ENCODE measurements at places on chromosomes 3 and 15.
A peak's percentile ranks its signal among the peaks of the same experiment; 100 is the strongest.

DNA sequence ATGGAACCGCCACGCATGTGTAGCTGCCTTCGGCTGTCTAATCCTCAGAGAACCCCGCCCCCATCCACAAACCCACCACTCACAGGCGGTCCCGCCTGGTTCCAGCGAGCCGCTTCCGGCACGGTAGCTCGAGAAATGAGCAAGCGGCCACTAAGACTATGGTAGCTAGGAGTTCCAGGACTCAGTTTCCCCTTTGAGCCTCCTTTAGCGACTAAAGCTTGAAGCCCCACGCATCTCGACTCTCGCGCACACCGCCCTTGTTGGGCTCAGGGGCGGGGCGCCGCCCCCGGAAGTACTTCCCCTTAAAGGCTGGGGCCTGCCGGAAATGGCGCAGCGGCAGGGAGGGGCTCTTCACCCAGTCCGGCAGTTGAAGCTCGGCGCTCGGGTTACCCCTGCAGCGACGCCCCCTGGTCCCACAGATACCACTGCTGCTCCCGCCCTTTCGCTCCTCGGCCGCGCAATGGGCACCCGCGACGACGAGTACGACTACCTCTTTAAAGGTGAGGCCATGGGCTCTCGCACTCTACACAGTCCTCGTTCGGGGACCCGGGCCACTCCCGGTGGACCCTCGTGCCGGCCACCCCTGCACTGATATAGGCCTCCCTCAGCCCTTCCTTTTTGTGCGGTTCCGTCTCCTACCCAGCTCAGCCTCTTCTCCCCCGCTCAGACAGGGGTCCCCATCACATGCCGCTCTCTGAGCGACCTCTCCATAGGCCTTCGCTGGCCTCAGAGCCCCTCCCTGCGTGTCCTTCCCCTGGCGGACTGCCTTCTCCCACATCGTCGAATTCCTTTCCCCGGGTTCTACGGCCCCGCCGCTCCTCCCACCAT is at the start of gene RAB11A:
Gene RAB11A, plus strand, starts transcription at position 366 of the 828 bp plus-strand sequence. Its CDS starts 95 bp downstream, at position 461.
- DNase-seq = peak; percentile 93

DNA sequence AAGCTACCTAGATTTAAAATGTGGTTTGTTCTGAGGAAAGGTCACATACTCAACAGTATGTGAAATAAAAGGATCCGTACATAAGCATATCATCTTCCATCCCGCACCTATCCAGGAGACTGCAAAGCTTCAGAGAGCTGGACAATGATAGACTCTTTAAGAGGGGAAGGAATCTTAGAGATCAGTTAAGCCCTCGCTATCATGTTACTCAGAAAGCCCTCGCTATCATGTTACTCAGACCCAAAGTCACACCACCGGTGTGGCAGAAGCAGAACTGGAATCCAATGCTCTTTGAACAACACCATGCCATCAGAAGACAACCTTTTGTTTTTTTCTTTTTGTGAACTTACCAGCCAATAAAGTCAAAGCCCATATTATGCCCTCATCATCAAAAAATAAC is 5.8 kb downstream of the ANO10 start:
- DNase-seq = no peak

DNA sequence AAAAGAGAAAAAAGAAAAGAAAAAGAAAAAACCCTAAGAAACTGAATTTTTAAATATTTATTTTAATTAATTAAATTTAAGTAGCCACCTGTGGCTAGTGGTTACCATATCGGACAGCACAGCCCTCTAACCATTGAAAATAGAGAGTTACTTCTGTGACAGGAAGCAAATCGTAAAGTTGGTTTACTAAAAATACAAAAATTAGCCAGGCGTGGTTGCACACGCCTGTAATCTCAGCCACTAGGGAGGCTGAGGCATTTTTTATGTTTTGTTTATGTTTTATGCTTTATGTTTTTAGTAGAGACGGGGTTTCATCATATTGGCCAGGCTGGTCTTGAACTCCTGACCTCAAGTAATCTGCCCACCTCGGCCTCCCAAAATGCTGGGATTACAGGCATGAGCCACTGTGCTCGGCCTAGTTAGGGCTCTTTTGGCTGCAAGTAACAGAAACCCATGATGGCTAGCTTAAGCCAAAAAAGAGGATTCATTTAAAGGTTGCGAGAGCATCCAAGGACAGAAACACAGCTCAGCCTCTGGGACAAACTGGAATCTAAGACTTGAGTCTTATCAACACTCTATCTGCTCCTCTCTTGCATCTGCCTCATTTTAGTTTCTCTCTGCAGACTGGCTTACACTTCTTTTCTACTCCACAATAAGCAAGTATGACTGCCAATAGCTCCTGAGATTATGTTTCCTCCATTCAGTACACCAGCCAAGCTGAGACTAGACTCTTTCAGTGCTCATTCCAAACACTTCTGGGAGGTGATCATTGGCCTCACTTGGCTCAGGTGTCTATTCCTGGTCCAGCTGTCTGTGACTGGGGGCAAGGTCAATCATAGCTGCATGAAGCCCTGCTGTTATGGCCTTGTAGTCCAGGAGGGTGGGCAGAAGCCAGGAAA is 6.8 kb upstream of the SKIL start:
- no peak for DNase-seq

- DNase-seq = no peak
Observed at GRCh38 chr3:158520433-158520832, 50.6 kb upstream of the MLF1 start.

- DNase-seq = peak; percentile 43
Observed at GRCh38 chr3:158725348-158726011, 6.8 kb downstream of the RARRES1 start.

- no peak for DNase-seq
Observed at GRCh38 chr15:88493844-88494243, 26.3 kb downstream of the MRPS11 start.

DNA sequence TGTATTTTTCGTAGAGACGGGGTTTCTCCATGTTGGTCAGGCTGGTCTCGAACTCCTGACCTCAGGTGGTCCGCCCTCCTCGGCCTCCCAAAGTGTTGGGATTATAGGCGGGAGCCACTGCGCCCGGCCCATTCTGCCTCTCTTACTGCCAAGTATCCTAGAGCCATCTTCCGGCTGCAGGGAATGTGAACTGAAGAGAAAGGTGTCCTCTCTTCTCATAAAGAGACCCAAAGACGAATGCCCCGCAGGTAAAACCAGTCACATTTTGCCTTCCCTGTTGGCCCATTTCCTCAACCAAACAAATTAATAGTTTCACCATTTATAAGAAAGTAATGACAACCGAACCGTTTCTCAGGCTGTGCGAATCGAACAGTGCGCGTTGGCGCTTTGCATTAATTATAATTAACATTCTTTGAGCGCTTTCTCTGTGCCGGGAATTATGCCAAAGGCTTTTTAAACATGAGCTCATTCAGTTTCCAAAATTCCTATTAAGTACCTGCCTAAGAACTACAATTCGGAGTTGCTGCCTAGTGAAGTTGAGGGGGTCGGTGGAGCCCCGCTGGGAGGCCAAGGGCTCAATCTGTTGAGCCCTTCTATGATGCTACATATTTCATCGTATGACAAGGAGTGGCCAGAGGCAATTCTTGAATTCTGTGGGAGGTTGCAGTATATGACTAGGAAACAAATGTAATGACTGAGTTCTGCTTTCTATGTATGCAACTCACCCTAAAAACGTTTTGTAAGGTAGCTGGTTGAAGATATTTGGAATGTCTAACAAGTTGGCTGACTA is 819 bp upstream of the RPL24 start:
- DNase-seq = no peak

- DNase-seq = no peak
Observed at GRCh38 chr3:17399586-17399985, 342.8 kb downstream of the TBC1D5 start.

DNA sequence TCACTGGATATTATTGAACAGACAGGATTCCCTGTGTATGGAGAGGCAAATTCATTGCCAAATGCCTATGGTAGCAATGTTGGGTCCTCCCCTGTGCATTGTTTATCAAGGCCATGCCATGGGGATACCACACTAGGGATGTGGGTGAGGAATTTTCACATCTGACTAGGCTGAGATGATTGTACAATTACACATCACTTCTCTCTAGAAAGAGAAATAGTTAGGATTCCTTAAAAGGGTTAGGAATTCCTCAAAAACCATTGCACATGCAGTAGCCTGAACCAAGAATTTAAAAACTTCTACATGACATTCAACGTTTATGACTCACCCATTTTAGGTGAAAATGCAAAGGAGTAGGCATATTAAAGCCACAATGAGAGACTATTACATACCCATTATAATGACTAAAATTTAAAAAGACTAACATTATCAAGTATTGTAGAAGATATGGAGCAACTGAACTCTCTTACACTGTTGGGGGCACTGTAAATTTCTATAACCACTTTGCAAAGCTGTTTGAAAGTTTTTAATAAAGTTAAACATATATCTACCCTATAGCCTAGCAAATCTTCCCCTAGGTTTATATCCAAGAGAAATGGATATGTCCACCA is 175.9 kb downstream of the THRB start:
- peak; percentile 25 for DNase-seq

DNA sequence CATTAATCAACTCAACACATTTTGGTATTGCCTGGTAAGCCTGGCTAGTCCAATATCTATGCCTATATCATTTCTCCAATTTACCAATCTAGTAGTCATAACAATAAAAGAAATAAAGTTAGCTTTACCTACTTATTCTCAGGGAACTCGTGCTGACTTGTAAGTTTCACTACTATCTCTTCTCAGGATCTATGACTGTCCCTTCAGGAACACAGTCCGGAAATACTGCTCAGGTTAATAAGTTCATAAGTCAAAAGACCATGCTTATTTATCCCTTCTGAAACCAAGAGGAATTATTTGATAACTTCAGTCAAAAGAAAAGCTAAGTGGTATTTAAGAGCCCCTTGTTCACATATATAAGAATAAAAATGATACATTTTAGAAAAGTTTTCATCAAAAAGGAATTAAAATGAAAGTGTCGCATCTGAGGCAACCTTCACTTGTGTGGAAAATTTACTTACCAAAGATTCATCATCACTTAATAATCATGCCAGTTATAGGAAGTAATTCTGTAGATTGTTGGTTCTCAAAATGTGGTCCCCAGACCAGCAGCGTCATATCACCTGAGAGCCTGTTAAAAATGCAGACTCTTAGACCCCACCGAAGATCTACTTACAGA is 15.5 kb upstream of the THRB start:
- DNase-seq = no peak

GRCh38 chr3:55771503-55771902 is 284.4 kb upstream of the WNT5A start:
- no peak for DNase-seq

DNA sequence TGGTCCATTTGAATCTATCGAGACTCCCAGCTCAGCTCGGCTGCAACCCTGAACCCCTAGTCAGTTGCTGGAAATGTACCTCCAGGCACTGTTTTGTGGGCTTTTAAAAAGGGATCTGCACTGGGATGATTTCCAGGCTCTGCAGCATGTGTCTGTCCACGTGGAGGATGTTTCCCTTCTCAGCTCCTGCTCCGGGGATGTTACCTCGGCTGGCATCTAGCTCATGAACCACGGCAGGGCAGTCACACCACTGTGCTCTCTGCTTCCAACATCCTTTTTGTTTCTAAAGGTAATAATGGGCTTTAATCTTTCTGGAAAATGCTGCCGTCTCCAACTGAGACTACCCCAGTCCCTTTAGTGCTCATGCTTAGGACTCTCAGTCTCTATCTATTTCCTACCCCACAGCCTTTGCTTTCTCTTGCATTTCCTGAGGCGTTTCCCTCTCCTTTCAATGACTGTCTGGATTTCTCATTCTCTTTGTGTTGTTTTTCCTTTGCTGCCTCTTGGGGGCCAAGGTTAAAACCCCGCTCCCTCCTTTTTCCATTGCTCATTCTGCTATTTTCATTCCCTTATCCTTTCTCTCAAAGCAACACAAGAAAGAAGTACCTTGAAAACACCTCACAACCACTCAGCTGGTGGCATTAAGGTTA is 42.9 kb upstream of the AKAP13 start:
- DNase-seq = no peak

DNA sequence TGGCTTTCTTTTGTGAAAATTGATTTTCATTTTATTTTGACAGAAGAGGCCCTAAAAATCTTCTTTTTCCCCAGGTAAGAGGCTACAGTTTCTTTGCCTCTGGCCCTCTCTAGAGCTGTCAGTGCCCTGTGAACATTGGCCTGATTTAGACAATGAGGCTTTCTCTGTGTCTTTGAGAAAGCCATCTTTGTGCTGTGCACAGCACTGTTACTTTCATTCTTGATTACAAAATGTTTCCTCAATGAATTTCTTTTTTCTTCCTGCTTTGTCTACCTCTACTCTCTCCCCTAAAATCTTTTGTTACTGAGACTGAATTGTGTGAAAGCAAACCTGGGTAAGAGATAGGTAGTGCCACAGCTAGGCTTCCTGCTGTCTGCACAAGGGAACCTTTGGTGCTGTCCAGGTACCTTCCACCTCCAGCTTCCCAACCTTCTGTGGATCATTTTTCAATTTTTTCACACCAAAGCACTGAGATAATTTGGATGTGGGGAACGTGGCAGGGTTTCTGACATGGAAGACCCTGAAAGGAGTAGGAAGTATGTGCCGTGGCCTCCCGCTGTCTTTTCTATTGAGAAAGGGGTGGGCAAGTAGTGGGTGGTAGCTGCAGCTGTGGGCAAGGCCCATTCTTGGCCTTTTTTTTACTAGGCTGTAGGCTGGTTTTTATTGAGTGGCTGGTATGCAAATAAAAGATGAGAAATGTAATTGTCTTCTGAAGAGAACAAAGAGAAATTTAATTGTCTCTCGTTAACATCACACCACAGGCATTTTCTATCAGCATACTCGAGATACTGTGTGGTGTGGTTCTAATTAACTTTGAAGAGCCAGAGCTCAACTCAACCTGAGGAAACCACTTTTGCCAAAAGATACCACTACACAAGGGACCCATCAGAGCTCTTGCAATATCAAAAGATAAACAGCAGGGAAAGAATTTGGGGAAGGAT is 21.0 kb downstream of the RAB8B start:
- peak; percentile 15 for DNase-seq

- no peak for DNase-seq
Observed at GRCh38 chr3:4471907-4472306, 4.8 kb upstream of the SUMF1 start.

DNA sequence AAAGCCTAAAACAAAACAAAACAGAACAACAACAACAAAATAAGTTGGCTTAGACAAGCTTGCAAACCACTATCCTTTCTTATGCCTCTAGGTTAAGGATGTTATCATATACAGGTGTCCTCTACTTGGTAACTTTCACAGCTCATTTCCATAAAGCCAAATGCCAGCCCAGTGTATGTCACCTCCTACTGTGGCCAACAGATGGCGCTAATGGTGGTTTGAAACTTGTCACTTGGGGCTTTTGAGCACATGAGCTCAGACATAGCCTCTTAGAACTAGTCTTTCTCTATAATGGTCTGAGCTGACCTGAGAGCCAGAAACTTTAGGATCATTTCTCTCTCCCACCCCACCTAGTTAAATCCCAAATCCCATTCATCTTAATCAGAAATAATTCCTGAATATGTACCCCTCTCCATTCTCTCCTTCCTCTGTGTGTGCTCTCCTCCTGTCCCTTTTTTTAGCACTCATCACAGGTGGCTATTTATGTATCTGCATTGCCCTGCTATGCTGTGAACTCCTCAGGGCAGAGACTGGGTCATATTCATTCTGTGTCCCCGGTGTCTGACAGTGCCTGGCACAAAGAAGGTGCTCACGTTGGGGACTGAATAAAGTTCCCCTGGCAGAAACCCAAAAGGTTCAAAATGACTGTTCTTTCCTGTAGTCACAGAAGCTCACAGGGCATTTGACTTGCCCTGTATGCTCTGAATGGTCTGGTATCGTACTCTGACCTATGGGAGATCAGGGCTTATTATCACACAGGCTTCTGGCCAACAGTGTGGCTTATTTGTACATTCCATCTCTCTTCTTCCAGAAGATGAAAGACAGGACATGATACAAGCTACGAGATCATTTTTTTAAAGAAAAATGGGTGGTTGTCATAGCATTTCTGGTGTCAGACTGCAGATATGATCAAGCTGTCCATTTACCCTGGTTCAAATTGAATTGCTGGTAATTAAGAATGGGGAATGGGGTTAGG is 319.3 kb upstream of the AZI2 start:
- peak; percentile 46 for DNase-seq
